NCI-H2029 (cell line): ENCODE measurements at places on chromosomes 5 and 9.

DNA sequence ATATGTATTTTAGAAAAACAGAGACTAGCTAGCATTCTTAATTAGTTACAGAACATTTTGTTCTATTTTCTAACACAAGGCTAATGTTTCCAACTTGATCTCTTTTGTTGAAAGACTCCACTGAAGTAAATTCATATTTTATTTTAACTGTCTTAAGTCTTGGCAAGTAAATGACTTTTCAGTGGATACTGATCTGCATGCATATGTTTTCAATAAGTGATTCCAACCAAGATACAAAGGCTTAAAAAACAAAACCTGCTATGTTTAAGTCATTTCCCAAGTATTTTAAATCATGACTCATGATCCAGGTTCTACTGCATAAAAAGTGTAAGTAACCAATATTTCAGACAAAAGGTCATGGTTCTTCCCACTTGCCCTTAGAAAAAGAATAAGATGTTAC lies 5.7 kb downstream of the CDO1 start:
- no peak for DNase-seq

GRCh38 chr5:138635265-138635664 lies 60.1 kb upstream of the HSPA9 start:
- DNase-seq = no peak

GRCh38 chr5:142813220-142813619 lies 43.0 kb downstream of the ARHGAP26 start:
- DNase-seq = no peak

DNA sequence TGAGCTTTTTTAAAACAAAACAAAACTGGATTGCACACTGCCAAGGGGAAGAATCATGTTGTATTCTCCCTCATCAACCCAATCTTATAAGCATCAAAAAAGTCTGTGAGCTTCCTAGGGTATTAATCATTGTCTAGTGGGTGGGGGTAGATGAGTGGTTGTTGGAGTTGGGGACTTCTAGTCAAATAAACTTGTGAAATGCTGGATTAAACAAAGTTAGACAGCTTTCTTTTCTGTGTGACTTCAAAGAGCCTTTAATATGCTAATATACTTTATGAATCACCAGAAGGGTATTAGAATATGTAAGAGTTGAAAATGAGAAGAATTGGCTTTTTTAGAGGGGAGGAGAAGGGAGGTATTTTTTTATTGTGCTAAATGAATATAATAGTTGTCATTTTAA lies 87.7 kb downstream of the GALNT10 start:
- DNase-seq = no peak

DNA sequence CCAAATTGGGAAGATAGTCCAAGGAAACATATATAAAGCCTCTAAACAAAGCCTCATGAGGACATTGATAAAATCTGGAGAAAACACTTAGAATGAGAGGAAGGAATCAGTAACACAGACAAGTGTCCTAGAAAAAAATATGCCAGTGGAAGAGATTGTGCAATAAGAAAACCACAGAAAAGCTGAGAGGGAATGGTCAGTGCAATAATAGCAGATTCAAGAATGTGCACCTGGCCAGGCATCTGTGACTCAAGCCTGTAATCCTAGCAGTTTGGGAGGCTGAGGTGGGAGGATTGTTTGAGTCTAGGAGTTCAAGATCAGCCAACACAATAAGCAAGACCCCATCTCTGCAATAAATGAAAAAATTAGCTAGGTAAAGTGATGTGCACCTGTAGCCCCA lies 691.2 kb upstream of the CDH6 start:
- no peak for DNase-seq
